Globus pallidus (tissue), 1 donor: ENCODE measurements at places on chromosomes 5 and 9.

DNA sequence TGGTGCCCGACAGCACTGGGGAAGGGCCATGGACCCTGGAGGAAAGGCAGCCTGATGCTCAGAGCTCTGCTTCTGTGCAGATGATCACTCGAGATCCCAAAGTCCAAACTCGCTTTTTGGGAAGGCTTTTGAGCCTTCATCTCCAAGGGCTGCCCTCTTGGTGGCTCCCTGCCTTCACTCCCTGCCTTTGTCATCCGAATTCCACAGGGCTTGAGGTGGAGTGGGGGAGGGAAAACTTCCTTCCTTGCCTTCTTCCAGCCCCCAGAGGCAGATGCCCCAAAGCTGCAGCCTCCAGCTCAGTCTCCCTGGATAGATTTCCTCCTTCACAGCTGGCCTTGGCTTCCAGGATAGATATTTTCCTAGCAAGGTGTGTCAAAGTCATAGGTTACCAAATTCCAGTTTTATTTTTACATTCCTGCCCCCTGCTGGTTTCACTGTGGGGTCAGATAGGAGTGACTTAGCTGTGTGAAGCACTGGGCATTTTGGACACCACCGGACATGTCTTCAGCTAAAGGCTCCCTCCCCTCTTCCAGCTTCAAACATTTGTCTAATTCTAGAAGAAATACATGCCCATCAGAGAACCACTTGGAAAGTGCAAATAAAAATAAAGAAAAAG, 268.2 kb downstream of the HSPA4 start:
- no peak for DNase-seq

- DNase-seq: no peak
These were observed 128.1 kb upstream of the BOD1 start for GRCh38 chr5:173744551-173744950.

DNA sequence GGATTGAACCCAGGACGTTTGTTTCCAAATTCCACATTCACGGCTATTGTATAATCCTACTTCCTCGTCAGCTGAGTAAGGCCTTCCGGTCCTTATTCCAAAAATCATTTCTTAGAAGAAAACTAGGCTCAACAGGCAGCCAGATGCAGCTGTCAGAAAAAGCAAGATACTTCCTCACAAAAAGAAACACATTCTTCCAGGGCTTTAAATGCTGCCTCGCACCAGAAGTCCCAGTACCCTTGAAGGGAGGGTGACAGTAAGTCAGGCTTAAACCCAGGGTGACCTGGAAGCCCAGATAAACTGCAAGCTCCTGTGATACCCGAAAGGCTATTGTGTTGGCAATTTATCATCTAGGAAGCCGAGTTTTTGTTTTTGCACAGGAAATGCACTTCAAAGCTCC, 414.0 kb downstream of the NFIB start:
- DNase-seq: no peak

DNA sequence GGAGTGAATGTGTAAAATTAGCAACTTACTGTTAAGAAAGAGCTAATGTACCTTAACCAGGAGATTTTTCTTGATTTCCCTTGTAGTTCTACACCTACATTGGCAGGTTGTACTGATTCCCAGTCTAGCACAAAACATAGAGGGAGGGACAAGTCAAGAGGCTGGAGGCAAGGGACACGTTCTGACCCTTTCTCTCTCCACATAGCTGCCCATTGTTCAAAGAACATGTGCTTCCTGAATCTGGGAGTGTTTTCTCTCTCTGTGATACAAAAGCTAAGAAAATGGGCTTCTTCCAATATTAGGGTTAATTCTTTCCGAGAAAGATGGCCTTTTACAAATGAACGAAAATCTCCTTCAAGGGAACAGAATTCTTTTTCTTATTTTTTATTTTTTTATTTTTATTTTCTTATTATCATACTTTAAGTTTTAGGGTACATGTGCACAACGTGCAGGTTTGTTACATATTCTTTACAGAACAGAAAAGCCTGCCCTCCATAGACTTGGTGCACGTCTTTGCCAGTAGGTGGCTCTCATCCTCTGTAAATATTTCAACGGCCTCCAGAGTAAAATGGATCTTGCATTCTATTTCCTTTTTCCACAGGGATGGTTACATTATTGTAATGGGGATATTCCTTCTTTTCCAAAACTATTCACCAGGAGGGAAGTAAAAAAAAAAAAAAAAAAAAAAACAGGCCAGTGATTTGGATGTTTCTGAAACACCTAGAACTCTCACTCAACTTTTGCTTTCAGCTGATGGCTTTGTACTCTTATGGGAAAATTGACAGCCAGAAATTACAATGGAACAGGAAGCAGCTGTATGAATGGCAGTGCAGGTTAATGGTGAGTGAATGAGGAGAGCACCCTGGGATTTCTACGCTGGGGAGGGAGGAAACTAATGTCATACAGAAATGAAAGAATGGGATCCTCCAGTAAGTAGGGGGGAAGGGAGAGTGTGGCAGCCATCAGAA, 13.1 kb upstream of the IFNA5 start:
- peak; percentile 62 for DNase-seq

- DNase-seq: no peak
These were observed 6.7 kb downstream of the NCBP1 start for GRCh38 chr9:97640325-97640724.
